Right lung (tissue), 10 donors: ENCODE measurements at places on chromosomes 2 and 18.
A peak's percentile ranks its signal among the peaks of the same experiment; 100 is the strongest.

GRCh38 chr2:161400076-161400475, 16.0 kb upstream of the TBR1 start:
- no peak for DNase-seq

DNA sequence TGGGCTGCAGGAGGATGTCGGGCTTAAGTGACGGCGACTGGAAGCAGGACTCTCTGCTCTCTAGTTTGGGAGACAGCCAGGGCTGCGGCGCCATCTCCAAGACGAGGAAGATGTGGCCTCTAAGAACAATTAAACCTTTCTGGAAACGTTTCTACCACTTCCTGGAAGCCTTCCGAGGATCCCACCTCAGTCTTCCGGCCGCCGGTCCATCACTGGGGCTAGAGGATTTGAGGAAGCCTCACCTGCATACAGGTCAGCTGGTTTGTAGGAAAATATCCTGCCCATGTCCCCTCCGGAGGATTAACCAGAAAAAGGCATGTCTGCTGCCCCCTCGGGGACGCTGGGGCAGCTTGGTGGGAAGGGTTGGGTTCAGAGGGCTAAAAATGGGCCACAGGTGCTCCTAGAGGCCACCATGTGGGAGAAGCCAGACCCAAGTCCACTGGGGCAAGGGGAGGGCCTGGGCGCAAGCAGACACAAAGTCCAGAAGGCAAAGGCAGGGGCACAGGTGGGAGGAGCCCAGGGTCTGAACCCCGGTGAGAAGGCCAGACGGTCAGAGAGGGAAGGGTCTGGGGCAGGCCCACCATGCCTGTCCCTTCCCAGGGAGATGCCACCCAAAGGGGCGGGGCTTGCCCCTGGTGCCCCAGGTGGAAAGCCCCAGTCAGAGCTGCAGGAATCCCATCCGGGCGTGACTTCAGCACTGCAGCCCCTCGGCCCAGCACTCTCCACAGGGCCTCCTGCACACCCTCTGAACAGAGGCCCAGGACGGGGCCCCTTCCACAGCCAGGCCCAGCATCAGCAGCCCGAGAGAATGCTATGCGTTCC, 82.2 kb upstream of the ID2 start:
- DNase-seq = no peak

DNA sequence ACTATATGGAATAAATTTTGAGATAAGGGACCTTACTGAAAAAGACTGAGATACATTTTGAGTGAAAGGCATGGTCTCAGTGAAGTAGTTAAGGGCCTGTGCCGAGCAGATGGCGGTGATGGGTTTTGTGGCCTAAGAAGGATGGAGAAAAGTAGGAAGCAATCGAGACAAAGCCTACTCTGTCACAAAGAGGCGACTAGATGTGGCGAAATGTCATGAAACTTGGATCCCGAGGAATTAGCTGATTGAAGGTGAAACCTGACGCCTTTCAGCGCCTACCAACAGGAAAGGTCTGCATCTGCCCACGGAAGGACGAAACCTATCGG, 558 bp upstream of the CEP192 start:
- no peak for DNase-seq

- no peak for DNase-seq
Observed at GRCh38 chr2:241329669-241330615, 14.2 kb downstream of the SEPTIN2 start.

- DNase-seq = no peak
Observed at GRCh38 chr18:75108579-75109318, 100.2 kb downstream of the PTGR3 start.

GRCh38 chr2:20590704-20591515, 60.0 kb downstream of the HS1BP3 start:
- DNase-seq = no peak

GRCh38 chr2:20612925-20613916, 37.7 kb downstream of the HS1BP3 start:
- no peak for DNase-seq

- DNase-seq = no peak
Observed at GRCh38 chr2:110858135-110858725, 125.9 kb downstream of the ACOXL start.

DNA sequence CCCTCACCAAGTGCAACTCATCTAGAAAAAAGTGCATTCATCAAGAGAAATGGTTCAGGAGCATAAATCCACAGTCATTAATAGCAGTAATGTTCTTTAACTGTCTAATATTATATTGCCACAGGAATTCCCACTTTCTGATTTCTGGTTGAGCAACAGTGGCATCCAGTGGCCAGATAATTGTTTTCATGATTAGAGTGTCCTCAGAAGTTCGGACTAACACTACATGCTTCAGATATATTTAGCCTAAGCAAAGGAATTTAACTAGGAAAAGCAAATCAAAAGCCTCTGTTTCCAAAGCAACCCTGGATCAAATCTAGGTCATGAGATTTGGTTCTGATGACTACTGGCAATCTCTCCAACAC, 9.8 kb upstream of the ERBB4 start:
- peak; percentile 27 for DNase-seq

DNA sequence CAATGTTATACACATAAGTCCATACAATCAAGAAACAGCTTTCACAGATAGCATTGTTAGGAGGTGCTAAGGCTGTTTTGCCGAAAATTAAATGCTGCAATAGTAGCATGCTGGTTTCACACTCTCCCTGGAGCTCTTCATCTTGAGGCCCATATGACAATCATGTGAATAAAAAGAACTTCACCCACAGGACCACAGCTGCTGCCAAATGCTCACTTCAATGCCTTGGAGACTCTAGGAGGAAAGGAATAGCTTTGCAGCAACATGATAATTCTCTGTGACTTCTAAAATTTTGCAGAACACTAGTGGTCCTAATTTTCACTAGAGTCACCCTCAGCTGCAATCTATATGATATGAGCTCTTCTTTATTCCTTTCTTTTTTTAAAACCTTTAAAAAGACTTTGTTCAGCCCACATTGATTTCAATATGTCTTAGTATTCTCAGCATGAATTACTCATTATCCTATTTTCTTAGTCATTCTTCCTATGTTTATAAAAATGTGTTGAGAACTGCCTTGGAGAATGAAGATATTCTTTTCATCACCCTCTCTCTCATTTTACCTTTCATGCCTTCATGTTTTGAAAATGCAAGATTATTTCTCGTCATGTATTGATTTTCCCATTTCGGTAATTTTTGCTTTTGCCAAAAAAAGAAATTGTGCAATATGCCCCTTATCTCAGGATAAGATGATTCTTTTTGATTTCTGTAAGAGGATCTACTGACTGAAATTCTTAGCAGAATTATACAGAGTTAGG, 108.2 kb downstream of the PDE1A start:
- no peak for DNase-seq

GRCh38 chr2:25483607-25484266, 142.0 kb upstream of the DNMT3A start:
- DNase-seq = no peak

GRCh38 chr2:235747786-235748091, 253.9 kb downstream of the AGAP1 start:
- no peak for DNase-seq

DNA sequence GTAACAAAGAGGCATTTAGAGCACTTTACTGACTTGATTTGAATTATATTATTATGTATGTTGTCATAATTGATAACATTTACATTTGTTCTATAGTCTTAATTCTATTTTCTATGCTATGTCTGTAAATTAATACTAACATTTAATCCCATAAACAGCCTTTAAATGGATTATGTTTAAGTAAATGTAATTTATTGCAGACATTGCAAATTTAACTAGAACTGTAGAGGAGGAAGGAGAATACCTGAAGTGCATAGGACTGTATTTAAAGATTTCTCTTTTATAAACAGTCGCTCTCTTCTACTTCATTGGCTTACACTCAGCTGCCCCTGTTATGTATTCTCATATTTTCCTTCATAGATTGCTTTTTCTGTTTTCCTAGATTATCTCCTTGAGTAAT, 92.4 kb downstream of the SPAG16 start:
- no peak for DNase-seq

GRCh38 chr2:216777637-216778273, 82.1 kb downstream of the TNP1 start:
- DNase-seq = no peak

DNA sequence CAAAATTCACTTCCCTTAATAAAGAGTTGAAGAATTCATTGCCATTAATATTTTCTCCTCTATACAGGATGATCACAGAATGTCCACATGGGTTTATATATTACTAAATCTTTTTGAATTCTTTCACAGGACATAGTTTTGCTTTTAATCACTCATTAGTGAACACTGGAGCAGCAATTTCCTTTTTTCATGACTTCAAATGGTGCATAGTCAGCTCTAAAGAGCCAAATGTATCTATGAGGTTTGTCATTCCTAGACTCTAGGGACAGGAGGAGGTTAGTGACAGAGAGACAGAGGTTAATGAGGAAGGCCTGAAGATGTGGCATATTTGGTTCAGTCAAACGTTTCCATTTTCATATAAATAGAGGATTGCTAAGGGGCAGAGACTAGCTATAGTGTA, 111.8 kb downstream of the FSHR start:
- DNase-seq = no peak

DNA sequence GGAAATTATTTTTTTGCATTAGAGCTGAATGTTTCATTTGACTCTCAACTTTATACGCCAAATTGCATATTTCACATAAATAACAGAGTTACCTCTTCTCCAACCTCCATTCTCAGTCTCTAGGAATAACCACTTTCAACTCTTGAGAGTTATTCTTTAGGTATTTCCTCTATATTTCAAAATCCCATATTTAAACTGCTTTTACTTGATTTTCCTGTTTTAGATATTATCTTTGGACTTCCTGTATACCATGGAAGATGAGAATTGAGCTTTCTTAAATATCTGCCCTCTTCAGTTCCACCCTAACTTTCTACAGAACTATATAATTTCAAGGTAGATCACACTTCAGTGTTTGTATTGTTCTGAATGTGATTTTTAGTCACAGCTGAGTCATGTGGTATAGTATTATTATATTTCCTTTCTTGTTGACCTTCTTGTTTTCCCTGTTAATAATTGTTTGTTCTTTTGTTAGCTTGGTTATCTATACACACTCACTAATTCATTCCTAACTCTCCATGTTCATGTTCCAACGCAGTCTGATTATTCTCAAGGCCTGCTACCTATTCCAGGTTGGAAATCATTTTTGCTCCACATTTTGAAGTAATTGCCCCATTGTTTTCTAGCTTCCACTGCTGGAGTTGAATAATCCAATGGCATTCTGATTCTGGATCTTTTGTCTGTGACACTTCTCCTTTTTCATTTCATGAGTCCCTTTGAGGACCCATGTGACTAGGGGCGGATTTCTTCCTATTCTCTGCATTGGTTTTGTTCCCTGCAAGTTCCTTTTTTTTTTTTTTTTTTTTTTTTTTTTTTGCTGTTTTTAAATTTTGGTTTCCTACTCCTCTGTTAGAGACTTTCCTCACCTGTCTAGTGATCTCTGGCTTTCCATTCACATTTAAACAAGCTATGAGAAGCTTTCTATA, 156.8 kb upstream of the RBMS1 start:
- no peak for DNase-seq

DNA sequence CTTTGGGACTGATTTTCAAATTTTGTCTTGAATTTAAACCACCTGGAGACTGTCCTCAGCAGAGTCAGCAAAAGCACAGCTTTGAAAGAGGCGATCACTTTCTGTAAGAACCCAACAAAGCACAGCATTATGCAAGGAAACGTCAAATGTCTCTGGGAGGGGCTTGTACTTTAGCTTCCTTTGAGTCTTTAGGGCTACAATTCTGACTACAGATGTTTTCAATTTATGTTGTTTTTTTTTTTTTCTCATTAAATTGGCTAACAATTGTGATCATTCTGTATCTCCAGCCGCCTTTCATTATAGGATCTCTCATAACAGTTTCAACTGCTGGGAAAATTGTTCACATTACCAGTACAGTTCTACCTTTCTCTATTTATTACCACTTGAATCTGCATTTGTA, 48.3 kb downstream of the COL3A1 start:
- DNase-seq = no peak

- DNase-seq = peak; percentile 32
Observed at GRCh38 chr2:38581193-38582147, 21.3 kb downstream of the HNRNPLL start.

DNA sequence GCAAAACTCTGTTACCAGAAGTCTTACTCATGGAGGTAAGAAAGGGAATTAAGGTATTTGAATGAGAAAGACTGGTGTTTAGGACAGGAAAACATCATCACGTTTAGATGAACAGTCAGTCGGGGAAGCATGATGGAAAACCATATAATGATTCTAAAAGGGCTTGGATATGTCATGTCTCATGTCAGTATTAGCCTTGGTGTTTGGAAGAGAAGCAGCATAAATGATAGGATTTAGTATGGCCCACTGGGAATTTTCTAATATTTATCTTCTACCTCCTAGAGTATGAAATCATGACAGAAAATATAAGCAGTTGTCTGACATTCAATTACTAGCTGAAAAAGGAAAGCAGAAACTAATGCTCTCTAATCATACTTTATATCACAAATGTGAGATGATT, 1643.6 kb upstream of the CELF4 start:
- DNase-seq = no peak

DNA sequence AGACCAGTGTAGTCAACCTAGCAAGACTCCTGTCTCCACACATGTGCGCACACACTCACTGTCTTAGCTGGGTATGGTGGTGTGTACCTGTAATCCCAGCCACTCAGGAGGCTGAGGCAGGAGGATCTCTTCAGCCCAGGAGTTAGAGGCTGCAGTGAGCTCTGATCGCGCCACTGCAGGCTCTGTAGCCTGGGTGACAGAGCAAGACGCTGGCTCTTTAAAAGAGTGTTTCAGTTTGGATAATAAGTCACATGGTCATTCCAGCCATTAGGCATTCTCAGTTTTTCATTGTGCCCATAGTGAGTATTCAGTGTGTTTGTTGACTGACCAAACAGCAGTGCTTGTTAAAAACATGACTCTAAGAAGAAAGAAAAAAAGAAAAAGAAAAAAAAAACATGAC, 31.0 kb downstream of the RAB10 start:
- DNase-seq = no peak

DNA sequence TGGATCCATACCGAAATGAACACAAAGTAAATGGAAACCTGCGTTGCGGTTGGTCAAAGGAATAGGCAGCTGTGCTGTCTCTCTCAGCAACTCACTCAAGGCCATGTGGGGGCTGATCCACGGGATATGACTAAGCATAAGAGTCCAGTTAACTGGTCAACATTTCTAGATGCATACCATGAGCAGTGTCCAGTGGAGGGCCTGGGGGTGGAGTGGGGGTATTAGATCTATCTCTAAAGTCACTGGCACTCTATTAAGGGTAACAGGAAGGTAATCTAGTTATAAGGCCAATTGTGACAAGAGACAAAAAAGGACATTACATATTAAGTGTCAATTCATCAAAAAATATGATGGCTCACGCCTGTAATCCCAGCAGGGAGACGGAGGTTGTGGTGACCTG, 136.8 kb downstream of the TTC32 start:
- DNase-seq = no peak

GRCh38 chr2:231334179-231334930, 61.2 kb upstream of the B3GNT7 start:
- no peak for DNase-seq

GRCh38 chr18:47558110-47558750, 306.8 kb upstream of the SKOR2 start:
- no peak for DNase-seq
